ENCODE measurements at places on chromosomes 12 and 14. TPM values are rescaled to one million over a fixed set of nuclear protein-coding genes. Genes with fewer than 3 reads are reported as not detected.

The PLEKHG3 gene
- 126 TPM for total RNA-seq

The CLEC4A gene
- 0.50 TPM for total RNA-seq

The CIROP gene
- not detected for total RNA-seq

The C14orf180 gene
- not detected for total RNA-seq

The CINP gene
- 29.8 TPM for total RNA-seq

The PPFIA2 gene
- not detected for total RNA-seq

The FGF23 gene
- total RNA-seq: not detected

The XRCC3 gene
- 39.6 TPM for total RNA-seq

The LETMD1 gene
- total RNA-seq: 93.9 TPM

DNA sequence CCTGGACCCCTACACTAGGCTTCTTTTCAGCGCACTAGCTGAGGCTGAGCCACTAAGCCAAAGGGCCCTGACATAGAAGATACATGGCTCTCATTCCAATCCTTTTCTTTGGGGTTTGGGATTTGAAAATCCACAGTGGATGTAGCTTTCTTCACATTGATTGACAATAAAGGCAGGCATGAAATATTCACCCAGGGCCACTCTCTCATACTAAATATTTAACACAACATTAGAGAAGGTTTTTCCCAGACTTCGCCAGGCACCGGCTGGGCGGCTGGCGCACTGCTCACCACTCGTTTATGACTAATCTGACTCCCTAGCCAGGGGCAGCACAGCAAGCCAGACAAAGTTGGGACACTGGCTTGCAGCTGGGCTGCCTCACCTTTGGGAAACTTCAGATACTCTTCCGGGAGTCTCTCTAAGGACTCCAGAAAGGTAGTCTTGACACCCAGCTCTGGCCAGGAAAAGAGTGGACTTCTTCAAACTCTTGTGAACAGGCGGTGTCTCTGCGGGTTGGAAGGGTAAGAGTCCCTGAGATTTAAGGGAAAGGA is 699 bp upstream of the HOXC11 start:
- H3K27ac ChIP-seq: no peak overlapping the region
- H3K4me3 ChIP-seq: no peak overlapping the region
- peaks cover 92% of the 10 kb centered on the region for H3K27me3 ChIP-seq
- H3K36me3 ChIP-seq: peaks cover 12% of the 10 kb centered on the region
- DNase-seq: no peak

- no peak overlapping the region for H3K27ac ChIP-seq
- no peaks in the 10 kb centered on the region for H3K4me1 ChIP-seq
- H3K27me3 ChIP-seq: peaks cover 3% of the 10 kb centered on the region
- no peak overlapping the region for H3K4me3 ChIP-seq
Measured at GRCh38 chr12:15629108-15629507, 160.1 kb downstream of the EPS8 start.

DNA sequence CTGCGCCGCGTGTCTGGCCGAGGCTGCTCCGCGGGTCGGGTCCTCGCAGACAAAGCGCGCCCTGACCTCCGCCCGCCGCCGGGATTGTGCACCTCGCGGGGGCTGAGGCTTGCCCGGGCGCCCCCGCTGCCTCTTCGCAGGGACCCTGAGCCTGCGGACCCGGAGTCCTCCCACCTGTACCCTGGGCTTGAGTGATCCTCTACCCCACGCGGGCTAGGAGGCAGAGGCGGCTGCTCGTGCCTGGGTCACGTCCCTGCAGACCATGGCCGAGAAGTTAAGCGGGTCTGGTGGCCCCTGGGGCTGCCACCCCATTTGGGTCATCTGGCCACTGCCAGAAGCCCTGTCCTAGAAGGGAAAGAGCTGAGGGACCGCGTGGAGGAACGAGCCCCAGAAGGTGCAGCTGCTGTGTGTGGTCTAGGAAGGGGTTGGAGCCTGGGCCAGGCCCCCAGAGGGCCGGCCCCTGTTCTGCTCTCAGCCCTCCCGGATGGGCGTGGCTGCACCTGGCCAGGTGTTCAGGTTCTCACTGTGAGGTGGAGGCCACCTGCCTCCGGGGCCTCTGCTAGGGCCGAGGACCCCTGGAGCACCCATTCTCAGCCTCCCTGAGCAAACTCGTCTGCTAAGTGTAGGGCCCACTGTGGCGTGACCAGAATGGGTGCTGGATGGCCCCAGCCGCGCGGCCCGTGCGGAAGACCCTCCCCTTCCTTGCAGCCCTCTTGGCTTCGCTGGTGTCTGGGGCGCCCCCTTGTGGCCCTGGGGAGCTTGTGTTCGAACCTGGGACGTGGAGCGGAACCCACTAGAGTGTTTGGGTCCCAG is 49.6 kb downstream of the LRCOL1 start:
- peak overlapping the region; percentile 52 for H3K4me3 ChIP-seq
- H3K36me3 ChIP-seq: no peaks in the 10 kb centered on the region
- H3K4me1 ChIP-seq: peaks cover 10% of the 10 kb centered on the region
- no peak overlapping the region for H3K27ac ChIP-seq

DNA sequence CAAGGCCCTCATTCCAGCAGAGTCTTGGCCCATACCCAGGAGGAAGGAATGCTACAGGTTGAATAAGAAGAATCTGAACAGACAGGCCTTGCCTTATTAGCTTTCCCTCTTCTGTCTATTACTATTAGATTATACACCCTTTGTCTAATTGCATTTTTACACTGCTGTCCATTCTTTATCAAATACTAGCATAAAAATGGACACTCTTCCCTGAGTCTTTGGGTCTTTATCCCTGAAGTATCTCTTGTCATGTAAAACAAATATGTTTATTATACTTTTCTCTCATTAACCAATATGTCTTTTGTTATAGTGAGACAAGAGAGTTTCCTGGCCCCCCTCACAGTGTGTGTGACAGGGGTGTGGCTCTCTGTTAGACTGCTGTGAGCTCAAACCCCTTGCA is 897.4 kb upstream of the SEL1L start:
- H3K36me3 ChIP-seq: no peaks in the 10 kb centered on the region
- H3K27me3 ChIP-seq: no peaks in the 10 kb centered on the region
- DNase-seq: no peak
- no peak overlapping the region for H3K4me3 ChIP-seq
- H3K4me1 ChIP-seq: no peaks in the 10 kb centered on the region

GRCh38 chr14:60343571-60344071 is 94.6 kb downstream of the PPM1A start:
- H3K36me3 ChIP-seq: no peaks in the 10 kb centered on the region
- DNase-seq: no peak
- no peak overlapping the region for H3K27ac ChIP-seq
- peaks cover 16% of the 10 kb centered on the region for H3K27me3 ChIP-seq
- H3K4me3 ChIP-seq: no peak overlapping the region
- no peaks in the 10 kb centered on the region for H3K4me1 ChIP-seq

- no peak for DNase-seq
- no peaks in the 10 kb centered on the region for H3K36me3 ChIP-seq
- peaks cover 4% of the 10 kb centered on the region for H3K4me1 ChIP-seq
- peaks cover 10% of the 10 kb centered on the region for H3K27me3 ChIP-seq
- no peak overlapping the region for H3K4me3 ChIP-seq
Measured at GRCh38 chr12:108356835-108357806, 18.0 kb upstream of the CMKLR1 start.

GRCh38 chr12:122955156-122955555 is 11.1 kb downstream of the ABCB9 start:
- H3K27ac ChIP-seq: no peak overlapping the region
- H3K27me3 ChIP-seq: no peaks in the 10 kb centered on the region
- no peaks in the 10 kb centered on the region for H3K36me3 ChIP-seq
- no peak overlapping the region for H3K4me3 ChIP-seq
- no peak for DNase-seq

- peaks cover 10% of the 10 kb centered on the region for H3K4me1 ChIP-seq
- no peak overlapping the region for H3K27ac ChIP-seq
- no peak overlapping the region for H3K4me3 ChIP-seq
- no peak for DNase-seq
- H3K27me3 ChIP-seq: no peaks in the 10 kb centered on the region
- peaks cover 24% of the 10 kb centered on the region for H3K36me3 ChIP-seq
Measured at GRCh38 chr12:47120736-47121135, 41.0 kb upstream of the AMIGO2 start.

DNA sequence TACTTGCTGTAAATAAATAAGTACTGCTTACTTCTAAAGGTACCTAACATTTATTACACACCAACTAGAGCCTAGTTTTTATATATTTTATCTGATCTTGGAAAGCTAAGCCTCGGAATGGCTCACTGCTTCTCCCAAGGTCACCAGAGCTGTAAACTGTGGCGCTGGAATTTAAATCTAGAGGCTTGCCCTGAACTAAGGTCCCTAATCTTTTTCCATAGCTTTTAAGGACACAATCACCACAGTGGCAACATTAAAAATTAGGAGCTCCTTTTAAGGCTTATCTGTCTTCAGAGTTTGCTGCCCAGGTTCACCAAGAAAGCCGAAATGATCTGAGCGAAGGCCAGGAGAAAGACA is 670 bp downstream of the CCNB1IP1 start:
- no peak for DNase-seq
- H3K27ac ChIP-seq: peak overlapping the region; percentile 91
- H3K27me3 ChIP-seq: no peaks in the 10 kb centered on the region

GRCh38 chr12:110316861-110317260 is 35.8 kb downstream of the ATP2A2 start:
- peak overlapping the region; percentile 59 for H3K27ac ChIP-seq
- no peak overlapping the region for H3K4me3 ChIP-seq
- no peak for DNase-seq
- peaks cover 49% of the 10 kb centered on the region for H3K4me1 ChIP-seq

- H3K27me3 ChIP-seq: peaks cover 25% of the 10 kb centered on the region
- no peak overlapping the region for H3K27ac ChIP-seq
- no peak overlapping the region for H3K4me3 ChIP-seq
- peaks cover 31% of the 10 kb centered on the region for H3K4me1 ChIP-seq
Measured at GRCh38 chr14:72904840-72905561, 11.1 kb upstream of the DPF3 start.

GRCh38 chr12:103817791-103818190 is 23.2 kb downstream of the NT5DC3 start:
- no peaks in the 10 kb centered on the region for H3K4me1 ChIP-seq
- no peaks in the 10 kb centered on the region for H3K27me3 ChIP-seq
- peaks cover 8% of the 10 kb centered on the region for H3K36me3 ChIP-seq
- DNase-seq: no peak
- H3K27ac ChIP-seq: no peak overlapping the region

- peaks cover 11% of the 10 kb centered on the region for H3K4me1 ChIP-seq
- H3K27me3 ChIP-seq: no peaks in the 10 kb centered on the region
- H3K4me3 ChIP-seq: no peak overlapping the region
- no peak for DNase-seq
- H3K27ac ChIP-seq: no peak overlapping the region
Measured at GRCh38 chr14:103820908-103821307, 26.5 kb downstream of the PPP1R13B start.

DNA sequence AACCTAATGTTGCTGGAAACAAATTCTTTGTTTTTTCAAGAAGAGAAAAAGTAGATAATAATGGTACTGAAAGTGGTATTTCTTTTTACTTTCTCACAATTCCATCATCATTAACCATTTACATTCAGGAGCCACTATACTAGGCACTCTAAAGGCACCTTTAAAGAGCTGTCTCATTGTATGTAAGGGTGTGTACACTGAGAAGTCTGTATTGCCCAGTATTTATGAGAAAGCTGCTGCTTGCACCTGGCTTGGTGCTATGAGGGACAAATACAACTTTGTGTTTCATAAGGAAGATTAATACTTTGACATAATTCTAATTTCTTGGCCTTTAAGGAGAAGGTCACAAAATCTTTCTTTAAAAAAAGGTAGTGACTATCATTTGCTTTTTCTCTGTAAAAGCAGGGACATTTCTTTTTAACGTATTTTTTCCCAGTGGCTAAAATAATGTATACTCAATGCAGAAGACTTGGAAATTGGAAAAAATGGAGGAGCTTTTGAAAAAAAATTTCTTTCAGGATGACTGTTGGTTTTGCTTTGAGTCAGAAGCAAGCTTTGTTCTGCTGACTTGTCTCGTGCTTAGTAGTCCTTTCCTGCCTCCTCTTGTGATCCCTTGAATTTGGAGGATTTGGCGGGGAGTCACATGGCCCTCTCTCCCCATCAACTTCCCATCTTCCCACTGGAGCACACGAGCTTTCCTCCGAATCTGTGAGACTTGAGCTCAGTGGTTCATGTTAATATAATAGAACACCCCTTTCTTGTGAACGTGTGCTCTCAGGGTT is 50.1 kb downstream of the RASSF3 start:
- H3K36me3 ChIP-seq: peaks cover 39% of the 10 kb centered on the region
- H3K27ac ChIP-seq: peak overlapping the region; percentile 61
- peaks cover 72% of the 10 kb centered on the region for H3K4me1 ChIP-seq
- no peak for DNase-seq

GRCh38 chr12:94743174-94743573 is 92.8 kb upstream of the TMCC3 start:
- no peak overlapping the region for H3K4me3 ChIP-seq
- H3K4me1 ChIP-seq: peaks cover 5% of the 10 kb centered on the region
- H3K36me3 ChIP-seq: no peaks in the 10 kb centered on the region
